ENCODE measurements at places on chromosomes 13 and 19.

DNA sequence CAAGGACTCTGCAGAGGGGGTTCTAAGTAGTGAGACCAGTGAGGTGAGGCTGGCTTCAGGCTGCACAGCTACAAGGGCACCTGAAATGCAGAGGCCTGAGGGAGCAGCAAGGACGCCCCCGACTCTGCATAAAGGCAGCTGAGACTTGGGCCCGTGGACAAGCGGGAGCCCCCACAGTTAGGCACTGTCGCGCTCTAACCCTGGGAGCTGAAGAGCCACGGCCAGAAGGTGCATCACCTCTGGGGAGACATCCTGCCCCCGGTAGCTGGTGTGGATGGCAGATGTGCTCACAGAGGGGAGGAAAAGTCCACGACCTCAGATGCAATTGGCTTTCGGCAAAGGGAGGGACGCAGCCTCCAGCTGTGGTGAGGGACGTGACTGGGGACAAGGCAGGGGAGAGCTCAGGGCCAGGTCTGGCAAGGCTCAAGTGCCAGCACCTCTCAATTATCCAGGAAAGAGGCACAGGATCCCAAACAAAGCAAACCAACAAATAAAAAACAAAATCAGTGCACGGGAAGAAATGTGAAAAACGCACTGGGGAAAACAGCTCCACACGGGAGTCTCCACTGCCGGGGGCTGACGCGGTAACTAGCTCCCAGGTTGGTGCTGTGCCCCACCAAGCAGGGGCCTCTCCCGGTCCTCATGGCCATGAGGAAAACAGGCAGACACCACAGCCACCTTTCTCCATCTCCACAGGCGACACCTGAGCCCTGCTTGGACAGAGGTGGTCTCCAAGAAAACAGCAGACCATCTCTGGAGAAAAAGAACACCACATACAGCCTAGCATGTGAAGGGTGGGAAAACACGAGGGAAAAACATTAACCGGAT, 23.0 kb upstream of the PLPP2 start:
- peaks cover 50% of the 10 kb centered on the region for H3K36me3 ChIP-seq
- DNase-seq, result no peak
- no peak overlapping the region for H3K4me3 ChIP-seq
- no peaks in the 10 kb centered on the region for H3K27me3 ChIP-seq
- H3K4me1 ChIP-seq, result no peaks in the 10 kb centered on the region

DNA sequence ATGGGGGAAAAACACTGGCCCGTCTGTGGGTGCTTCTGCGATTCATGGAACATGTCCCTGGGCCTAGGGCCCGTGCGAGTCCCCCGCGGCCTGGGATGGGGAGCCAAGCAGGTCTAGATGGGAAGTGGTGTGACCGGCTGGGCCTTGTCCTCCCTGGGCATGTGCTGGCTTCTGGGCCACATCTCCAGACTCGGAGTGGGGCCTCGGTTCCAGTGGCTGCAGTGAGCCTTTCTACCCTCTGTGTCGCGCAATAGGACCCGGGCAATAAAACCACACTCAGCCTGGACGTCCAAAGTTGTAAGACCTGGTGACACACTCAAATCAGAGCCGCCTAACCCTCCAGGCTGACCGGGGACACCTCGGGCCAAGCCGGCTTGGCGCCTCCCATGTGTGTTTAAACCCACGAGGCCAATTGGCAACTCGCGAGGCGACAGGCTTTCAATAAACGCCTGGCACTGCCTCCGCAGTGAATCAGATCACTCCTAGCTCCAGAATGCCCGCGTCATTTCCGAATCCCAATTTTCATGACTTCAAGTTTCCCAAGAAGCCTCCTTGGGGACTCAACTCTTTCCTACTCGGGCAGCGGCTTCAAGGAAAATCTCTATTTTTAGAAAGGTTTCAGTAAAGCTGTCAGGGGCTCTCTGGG, 57.3 kb downstream of the KLF2 start:
- no peak overlapping the region for H3K4me3 ChIP-seq
- peaks cover 62% of the 10 kb centered on the region for H3K36me3 ChIP-seq
- DNase-seq, result no peak
- no peaks in the 10 kb centered on the region for H3K4me1 ChIP-seq
- no peak overlapping the region for H3K27ac ChIP-seq
- H3K27me3 ChIP-seq, result no peaks in the 10 kb centered on the region

DNA sequence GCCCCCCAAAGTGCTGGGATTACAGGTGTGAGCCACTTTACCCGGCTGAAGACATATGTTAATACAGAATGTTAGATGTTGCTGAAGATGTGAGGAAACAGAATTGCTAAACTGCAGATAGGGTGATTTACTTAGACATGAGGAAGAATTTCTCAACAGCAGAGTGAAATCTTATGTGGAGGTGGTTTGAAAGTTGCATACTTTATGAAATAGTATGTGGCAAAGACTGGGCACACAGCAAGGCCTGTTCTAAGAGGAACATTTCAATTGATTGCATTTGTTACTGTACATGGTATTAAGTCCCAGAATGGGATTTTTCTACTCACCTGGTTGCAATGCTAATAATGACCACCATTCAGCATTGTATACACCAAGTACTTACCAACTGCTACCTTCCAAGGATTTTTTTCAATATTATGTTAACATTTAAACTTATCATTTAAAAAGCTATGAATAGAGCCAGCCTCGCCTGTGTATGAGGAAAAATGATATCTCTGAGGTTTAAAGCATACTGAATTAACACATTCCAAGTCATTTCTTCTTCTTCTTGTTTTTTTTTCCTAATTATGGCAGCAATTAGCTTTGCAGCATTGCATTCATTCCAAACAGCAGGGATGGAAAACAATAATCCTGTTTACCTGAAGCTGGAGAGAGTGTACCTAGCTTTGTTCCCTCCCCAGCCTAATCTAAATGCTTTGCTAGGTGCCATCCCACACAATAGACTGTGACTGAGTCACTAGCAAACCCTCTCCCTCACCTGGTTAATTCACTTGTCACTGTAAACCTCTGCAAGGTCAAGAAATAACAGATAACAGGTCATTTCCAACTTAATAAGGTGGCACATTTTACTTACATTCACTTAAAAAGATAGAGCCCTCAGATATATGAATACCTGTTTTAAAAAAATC, 19.4 kb upstream of the KLF5 start:
- H3K4me1 ChIP-seq, result peaks cover 6% of the 10 kb centered on the region
- no peaks in the 10 kb centered on the region for H3K36me3 ChIP-seq
- no peak overlapping the region for H3K27ac ChIP-seq
- H3K27me3 ChIP-seq, result no peaks in the 10 kb centered on the region
- no peak for DNase-seq

- no peaks in the 10 kb centered on the region for H3K4me1 ChIP-seq
- H3K36me3 ChIP-seq, result no peaks in the 10 kb centered on the region
- H3K4me3 ChIP-seq, result no peak overlapping the region
- peaks cover 49% of the 10 kb centered on the region for H3K27me3 ChIP-seq
- DNase-seq, result no peak
Measured at GRCh38 chr19:41023193-41023592, 32.1 kb downstream of the CYP2B6 start.

DNA sequence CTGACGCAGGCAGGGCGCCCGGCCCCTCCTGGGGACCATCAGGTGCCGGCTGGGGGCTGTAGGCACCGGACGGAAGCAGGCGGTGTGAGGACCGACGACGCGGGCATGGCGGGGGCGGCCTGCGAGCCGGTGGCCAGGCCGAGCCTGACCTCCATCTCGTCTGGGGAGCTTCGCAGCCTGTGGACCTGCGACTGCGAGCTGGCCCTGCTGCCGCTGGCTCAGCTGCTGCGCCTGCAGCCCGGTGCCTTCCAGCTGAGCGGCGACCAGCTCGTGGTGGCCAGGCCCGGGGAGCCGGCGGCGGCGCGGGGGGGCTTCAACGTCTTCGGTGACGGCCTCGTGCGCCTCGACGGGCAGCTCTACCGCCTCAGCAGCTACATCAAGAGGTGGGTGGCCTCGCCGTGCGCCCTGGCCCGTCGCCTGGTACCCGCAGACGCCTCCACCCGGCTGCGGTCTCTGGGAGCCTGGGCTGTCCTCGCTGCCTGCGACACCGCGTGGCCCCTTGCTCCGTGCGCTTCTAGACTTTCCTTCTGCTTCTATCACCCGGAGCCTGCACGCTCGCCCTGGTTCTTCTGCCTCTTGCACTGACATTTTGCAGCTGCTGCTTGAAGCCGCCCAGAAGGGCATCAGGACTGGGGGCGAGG, 460 bp downstream of the MEDAG start:
- H3K4me3 ChIP-seq, result peak overlapping the region; percentile 41
- DNase-seq, result peak; percentile 43
- no peaks in the 10 kb centered on the region for H3K36me3 ChIP-seq
- no peak overlapping the region for H3K27ac ChIP-seq
- H3K27me3 ChIP-seq, result peaks cover 3% of the 10 kb centered on the region
- peaks cover 25% of the 10 kb centered on the region for H3K4me1 ChIP-seq

DNA sequence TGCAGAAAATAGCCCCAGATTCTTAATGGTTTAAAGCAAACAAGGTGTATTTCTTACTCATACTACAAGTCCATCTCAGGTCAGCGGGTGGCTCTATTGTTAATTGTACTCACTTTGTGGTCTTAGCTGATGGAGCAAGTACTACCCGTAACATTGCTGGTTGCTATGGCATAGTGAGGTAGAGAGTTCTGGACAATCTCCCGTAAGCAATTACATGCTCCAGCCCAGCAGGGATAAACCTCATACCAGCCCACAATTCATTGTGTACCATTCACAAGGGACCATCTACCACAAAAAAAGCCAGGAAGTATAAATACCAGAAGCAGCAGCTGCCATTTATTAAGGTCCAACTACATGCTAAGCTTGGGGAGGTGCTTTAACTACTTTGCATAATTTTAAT, 167.1 kb downstream of the PCDH9 start:
- no peaks in the 10 kb centered on the region for H3K27me3 ChIP-seq
- no peak overlapping the region for H3K27ac ChIP-seq
- H3K4me3 ChIP-seq, result no peak overlapping the region
- H3K36me3 ChIP-seq, result no peaks in the 10 kb centered on the region
- no peaks in the 10 kb centered on the region for H3K4me1 ChIP-seq

- no peaks in the 10 kb centered on the region for H3K27me3 ChIP-seq
- no peak overlapping the region for H3K4me3 ChIP-seq
- H3K4me1 ChIP-seq, result no peaks in the 10 kb centered on the region
- H3K36me3 ChIP-seq, result no peaks in the 10 kb centered on the region
Measured at GRCh38 chr13:51322826-51323225, 16.7 kb upstream of the SERPINE3 start.

DNA sequence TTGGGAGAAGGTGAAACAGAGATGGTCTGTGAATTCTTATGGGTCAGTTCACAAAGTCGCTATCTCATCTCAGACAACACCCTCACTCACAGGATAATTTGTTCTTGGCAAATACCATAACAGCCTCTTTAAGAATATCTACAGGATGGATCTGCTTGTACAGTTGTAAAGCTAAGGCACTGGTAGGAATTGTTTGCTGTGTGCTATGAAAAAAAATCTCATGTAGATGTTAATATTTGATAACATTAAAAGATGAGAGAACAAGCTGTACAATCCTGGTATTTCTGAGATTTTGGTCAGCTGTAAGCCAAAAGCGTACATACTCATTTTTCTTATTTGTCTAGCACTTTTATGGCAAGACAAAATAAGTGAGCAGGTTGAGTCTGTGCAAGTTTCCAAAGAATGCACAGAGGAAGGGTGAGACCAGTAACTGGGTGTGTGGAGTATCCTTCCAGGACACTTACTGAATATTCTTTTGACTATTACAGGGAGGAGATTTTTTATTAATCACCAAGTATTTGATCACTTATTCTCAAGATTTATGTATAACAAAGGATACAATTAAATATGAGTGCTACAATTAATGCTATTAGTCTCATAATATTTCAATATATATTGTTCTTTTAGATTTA, 814.5 kb upstream of the MIR17HG start:
- H3K27ac ChIP-seq, result no peak overlapping the region
- no peaks in the 10 kb centered on the region for H3K27me3 ChIP-seq
- no peak overlapping the region for H3K4me3 ChIP-seq
- H3K36me3 ChIP-seq, result no peaks in the 10 kb centered on the region

DNA sequence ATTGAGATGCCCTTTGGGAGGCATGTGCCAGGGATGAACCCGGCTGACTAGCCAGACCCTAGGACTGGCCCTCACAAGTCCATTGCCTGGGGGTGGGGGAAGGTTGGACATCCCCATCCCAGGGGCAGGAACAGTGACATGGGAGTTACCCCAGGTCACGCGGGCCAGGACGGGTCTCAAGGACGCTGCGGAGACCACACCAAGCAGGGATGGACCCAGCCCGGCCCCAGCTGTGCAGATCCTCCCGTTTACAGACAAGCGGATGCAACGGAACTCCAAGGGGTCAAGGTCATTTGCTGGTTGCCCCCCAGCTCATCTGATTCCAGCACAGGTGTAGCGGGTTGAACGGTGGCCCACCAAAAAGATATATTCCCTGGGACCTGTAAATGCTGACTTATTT, 20.0 kb downstream of the F2RL3 start:
- H3K36me3 ChIP-seq, result no peaks in the 10 kb centered on the region
- H3K27me3 ChIP-seq, result no peaks in the 10 kb centered on the region
- no peak for DNase-seq
- no peak overlapping the region for H3K27ac ChIP-seq
- no peak overlapping the region for H3K4me3 ChIP-seq
- H3K4me1 ChIP-seq, result no peaks in the 10 kb centered on the region

GRCh38 chr19:45187421-45188100, 9.0 kb downstream of the BLOC1S3 start:
- H3K36me3 ChIP-seq, result no peaks in the 10 kb centered on the region
- peak; percentile 67 for DNase-seq
- H3K27ac ChIP-seq, result no peak overlapping the region
- no peaks in the 10 kb centered on the region for H3K27me3 ChIP-seq

DNA sequence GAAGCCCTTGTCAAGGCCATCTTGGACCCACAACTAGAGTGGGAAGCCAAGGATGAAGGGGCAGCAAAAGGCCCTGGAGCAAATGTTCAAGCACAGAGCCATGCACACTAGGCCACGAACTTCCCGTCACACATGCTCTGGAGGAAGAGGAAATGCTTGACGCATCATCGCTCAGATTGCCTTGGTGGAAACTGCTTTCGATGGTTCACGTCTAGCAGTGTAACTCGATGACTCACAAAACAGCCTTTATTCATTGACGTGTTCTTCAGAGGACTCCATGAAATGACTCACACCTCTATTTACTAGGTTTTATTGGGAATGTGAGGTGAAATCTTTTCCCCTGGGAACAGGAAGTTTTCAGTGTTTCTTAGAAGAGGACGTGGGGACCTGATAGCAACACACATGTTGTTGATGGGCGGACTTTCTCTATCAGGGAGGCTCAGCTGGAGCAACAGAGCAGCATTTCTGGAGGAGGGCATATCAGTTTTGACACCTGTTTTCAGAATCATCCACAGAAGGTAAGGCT, 79.8 kb upstream of the FLT1 start:
- peak; percentile 41 for DNase-seq
- H3K4me1 ChIP-seq, result peaks cover 9% of the 10 kb centered on the region
- H3K4me3 ChIP-seq, result no peak overlapping the region
- H3K36me3 ChIP-seq, result no peaks in the 10 kb centered on the region

GRCh38 chr19:38333245-38333644, 2.4 kb upstream of the CATSPERG start:
- peaks cover 1% of the 10 kb centered on the region for H3K36me3 ChIP-seq
- H3K27me3 ChIP-seq, result no peaks in the 10 kb centered on the region
- no peak overlapping the region for H3K4me3 ChIP-seq
- DNase-seq, result no peak

DNA sequence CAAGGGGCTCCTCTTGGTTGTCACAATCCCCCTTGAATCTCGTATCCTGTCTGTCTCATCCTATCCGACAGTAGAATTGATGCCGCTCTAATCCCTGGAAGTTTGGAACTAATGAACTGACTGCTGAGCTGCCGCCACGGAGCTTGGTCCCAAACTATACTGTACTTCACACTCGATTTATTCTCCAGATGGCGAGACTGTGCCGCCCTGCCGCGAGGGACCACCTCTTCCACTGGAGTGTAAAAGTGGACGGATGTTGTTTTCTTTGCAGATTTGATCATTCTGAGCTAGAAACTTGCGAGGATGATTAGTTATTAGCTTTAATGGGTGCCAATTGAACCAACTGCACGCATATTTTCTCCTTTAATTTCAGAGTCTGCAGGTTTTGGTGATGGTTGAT, 117.2 kb downstream of the ZIC5 start:
- no peaks in the 10 kb centered on the region for H3K27me3 ChIP-seq
- H3K4me3 ChIP-seq, result no peak overlapping the region
- no peak overlapping the region for H3K27ac ChIP-seq
- no peak for DNase-seq

All from common myeloid progenitor, CD34-positive (primary cell).